Smooth muscle cell of the pulmonary artery (primary cell): ENCODE measurements at places on chromosomes 12 and 14. TPM values are rescaled to one million over a fixed set of nuclear protein-coding genes. Genes with fewer than 3 reads are reported as not detected.

The PAX9 gene
- 0.10 and 0.52 TPM in 2 replicates for total RNA-seq

The TMEM52B gene
- 0.07 TPM in 1 of 2 replicates, not detected in the other for total RNA-seq

The LRRC10 gene
- total RNA-seq = not detected in 2 replicates

The ZNF891 gene
- 1.2 and 1.4 TPM in 2 replicates for total RNA-seq

The KRT75 gene
- not detected in 2 replicates for total RNA-seq
